ENCODE measurements at places on chromosomes 16 and 17.

DNA sequence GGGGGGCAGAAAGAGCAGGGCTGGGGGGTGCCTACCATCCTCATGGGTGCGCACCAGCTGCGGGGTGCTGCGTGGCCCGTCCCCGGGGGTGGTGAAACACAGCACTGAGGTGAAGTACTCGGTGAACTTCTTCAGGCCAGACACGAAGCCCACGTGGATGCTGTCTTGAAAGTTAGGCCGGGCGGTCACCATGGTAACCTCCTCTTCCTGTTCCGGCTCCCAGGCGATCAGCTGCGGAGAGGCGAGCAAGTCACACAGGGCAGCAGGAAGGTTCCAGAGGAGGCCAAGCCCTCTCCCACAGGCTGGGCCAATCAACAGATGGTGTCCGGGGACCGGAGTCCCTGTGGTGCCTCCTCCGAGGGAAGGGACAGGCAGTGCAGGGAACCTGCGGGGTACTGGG lies 90.1 kb upstream of the CDC42EP4 start:
- peak; percentile 17 for DNase-seq

DNA sequence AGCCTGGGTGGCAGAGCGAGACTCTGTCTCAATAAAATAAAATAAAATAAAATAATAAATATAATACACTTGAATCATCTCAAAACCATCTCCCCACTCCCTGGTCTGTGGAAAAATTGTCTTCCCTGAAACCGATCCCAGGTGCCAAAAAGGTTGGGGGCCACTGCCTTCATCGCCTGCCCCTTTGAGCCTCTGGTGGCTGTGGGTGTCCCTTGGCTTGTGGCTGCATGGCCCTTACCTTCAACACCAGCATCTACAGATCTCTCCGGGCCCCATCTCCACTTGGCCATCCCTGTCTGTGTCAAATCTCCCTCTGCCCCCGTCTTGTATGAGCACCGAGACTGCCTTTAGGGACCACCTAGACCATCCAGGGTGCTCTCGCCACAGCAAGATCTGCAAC lies 177.3 kb downstream of the SEC14L1 start:
- no peak for DNase-seq

- no peak for DNase-seq
Measured at GRCh38 chr17:78736526-78737079, 45.5 kb downstream of the CYTH1 start.

- no peak for DNase-seq
Measured at GRCh38 chr16:69049603-69050375, 55.7 kb upstream of the HAS3 start.

DNA sequence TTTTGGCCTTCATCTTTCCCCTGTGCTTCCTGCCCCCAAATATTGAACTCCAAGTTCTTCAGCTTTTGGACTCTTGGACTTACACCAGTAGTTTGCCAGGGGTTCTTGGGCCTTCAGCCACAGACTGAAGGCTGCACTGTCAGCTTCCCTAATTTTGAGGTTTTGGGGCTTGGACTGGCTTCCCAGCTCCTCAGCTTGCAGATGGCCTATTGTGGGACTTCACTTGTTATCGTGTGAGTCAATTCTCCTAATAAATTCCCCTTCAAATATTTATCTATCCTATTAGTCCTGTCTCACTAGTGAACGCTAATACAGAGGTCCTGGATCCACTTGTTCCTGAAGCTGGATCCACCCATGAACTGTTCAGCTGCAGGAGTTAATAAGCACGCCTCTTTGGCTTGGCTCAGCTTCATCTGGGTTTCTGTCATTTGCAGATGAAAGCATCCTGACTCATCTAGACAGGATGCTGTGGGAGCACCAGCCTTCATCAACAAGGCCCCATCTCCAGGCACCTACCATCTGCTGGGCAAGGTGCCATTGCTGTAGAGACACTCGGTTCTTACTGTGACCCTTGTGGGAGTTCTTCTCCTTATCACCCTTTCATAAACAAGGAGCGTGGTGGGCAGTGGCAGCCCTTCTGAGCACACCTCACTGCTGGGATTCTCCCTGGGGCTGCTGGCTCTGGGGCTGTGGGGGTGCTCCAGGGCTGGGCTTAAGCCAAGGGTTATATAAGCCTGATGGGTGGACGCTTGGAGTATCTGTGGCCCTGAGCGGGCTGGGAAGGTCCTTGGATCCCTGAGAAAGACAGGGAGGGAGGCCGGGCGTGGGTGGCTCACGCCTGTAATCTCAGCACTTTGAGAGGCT lies 23.1 kb downstream of the LAT start:
- peak; percentile 53 for DNase-seq

All from fibroblast of skin of right quadriceps (primary cell).